ENCODE measurements at places on chromosomes 2 and 18.
A peak's percentile ranks its signal among the peaks of the same experiment; 100 is the strongest.

GRCh38 chr2:196513796-196514526, 125.6 kb upstream of the CCDC150 start:
- no peak for DNase-seq

DNA sequence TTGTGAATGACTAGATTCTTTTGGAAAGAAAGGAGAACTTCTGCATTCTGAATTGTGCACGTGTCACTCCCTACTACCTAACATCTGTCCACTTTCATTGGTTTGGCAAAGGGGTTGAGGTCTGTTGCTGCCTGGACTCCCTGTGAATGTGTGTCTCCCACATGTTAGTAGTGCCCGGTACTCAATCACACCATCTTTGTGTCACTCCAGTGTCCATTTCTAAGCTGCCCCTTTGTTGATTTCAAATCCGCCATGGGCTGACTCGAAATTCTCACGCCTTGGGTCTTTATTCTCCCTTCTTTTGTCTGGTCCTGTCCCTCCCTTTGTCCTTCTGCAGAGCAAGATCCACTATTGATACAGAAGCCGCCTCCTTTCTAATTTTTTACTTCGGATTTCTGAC, 7.5 kb downstream of the DPYSL5 start:
- no peak for DNase-seq

- no peak for DNase-seq
Observed at GRCh38 chr2:11090187-11090586, 65.1 kb upstream of the SLC66A3 start.

DNA sequence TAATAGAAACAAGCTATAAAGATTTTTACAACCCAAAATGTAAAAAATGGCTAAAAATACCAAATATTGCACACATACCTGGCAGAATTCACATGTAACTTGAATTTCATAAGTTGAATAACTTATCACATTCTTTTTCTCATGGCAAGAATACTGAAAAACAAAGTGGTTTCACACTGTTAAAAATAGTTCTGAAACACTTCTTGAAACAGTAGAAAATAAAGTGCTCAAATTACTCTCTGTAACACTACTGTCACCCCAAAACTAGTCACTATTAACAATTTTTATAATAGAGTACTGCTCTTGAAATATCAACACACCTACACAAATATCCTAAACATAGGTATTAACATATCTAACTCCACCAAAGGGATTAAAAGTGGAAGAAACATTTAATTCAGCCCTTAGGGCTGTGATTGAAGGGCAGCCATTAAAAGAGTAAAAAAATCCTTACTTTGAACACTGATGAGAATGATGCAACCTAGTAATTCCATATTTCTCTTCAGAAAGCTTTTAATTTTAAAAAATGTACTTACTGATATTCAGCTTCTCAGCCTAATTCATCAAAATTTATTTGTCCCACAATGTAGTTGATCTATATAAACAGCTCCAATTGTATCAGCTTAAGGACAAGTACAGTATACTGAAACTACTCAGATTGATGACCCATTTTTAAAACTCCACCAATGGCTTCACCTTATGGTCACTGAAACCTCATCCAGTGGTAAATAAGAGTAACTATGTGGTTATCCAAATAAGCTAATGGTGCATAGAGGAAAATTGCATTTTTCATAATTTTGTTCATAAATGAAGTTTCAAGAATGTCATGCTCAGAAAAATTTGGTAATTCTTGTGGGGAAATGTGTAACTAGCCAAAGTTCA, 31.4 kb downstream of the ATF2 start:
- DNase-seq, result no peak

GRCh38 chr18:23141104-23141999, 6.1 kb downstream of the CABLES1 start:
- no peak for DNase-seq

- no peak for DNase-seq
Observed at GRCh38 chr2:133562558-133562957, 5.7 kb downstream of the NCKAP5 start.

DNA sequence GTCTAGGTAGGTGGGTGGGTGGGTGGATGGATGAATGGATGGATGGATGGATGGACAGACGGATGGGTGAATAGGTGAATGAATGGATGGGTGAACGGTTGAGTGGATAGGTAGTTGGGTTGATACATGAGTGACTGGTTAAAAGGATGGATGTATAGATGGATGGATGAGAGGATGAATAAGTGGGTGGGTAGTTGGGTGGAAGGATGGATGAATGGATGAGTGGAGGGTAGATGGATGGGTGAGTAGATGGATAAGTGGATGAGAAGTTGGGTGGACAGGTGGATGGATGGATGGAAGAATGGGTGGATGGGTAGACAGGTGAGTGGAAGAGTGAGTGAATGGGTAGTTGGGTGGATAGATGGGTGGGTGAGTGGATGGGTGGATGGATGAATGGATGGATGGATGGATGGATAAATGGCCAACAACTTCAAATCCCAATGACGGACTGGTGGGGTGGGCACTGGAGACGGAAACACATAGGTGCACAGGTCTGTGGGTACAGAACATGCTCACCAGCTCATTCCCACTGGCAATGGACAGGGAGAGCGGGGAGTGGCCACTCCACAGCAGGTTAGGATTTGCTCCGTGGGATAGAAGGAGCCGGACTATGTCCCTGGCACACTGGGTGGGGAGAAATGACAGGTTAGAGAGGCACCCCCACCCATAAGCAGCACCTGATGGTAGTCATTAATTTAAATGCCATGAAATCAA, 48.8 kb downstream of the ANKMY1 start:
- DNase-seq, result no peak

DNA sequence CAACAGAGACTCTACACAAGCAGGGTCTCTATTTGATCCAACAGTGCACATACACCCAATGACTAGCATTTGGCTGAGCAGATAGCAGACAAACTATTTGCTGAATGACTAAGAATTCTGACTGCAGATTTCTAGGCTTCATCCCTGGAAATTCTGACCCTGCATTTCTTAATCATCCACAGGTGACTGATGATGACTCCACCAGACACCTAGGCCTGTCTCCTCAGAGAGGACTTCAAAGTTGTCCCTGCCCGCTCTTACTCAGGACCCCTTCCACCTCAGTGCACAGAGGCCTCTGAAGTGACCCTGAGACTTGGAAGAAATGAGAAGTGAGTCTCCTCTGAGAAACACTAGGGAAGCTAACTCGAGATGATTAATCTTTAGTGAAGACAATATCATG, 51.3 kb downstream of the SEPTIN10 start:
- DNase-seq, result no peak

- DNase-seq, result peak; percentile 13
Observed at GRCh38 chr2:187299122-187299906, 148.7 kb downstream of the CALCRL start.

GRCh38 chr2:237475704-237476141, 11.3 kb upstream of the MLPH start:
- peak; percentile 72 for DNase-seq

DNA sequence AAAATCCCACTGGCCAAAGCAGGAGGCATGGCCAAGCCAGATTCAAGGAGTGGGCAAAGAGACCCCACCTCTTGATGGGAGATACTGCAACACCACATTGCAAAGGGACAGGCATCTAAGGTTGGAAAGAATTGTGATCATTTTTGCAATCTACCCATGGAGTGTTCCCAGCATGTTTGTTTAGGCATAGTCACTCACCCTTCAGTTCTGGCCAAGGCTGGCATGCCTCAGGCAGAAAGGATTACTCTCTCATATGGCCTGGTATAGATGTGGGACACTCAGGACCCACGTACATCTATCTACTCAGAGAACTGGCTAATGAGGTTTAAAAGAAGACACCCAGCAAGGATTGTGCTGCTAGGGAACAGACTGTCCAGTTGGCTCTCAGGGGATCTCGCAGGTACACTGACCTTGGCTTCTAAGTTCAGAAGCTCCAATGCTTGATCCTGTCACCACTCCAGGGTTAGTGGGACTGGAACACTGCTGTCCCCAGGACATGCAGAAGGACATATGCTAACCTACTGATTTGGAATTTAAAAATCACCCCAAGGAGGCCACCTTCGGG, 183.7 kb downstream of the KLHL29 start:
- DNase-seq, result no peak
